ENCODE measurements at places on chromosomes 2 and 18.

DNA sequence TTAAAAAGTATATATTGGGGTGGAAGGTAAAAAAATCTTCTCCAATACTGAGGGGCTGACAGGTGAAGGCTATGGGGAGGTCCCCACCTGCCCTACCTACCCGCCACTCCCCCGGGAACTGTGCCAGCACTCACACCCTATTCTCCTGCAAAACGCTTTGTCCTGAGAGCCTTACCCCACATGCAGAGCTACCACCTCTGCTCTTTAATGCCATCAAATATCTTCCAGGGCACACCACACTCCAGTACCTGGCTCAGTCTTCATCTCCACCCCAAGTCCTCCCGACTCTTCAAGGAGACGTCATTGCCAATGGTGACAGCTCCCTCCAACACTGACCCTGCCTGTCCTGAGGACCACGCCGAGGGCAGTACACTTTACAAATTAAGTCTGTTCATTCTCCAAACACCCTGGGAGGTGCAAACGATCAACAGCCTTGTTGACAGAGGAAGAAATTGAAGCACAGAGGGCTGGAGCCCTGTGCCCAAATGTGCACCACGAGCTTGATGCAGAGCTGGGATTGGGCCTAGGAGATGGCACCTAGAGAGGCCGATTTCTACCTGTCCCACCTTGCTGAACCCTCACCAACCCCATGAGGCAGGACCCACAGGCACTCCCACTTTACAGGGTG lies 6.0 kb upstream of the GPR55 start:
- DNase-seq: no peak

- no peak for DNase-seq
Measured at GRCh38 chr2:146037334-146037870, 1517.5 kb upstream of the ZEB2 start.

GRCh38 chr2:59540864-59541263 lies 1012.6 kb downstream of the BCL11A start:
- DNase-seq: no peak

GRCh38 chr2:134445985-134446382 lies 192.1 kb downstream of the MGAT5 start:
- DNase-seq: no peak

- no peak for DNase-seq
Measured at GRCh38 chr2:127410871-127411652, 7.2 kb upstream of the PROC start.

DNA sequence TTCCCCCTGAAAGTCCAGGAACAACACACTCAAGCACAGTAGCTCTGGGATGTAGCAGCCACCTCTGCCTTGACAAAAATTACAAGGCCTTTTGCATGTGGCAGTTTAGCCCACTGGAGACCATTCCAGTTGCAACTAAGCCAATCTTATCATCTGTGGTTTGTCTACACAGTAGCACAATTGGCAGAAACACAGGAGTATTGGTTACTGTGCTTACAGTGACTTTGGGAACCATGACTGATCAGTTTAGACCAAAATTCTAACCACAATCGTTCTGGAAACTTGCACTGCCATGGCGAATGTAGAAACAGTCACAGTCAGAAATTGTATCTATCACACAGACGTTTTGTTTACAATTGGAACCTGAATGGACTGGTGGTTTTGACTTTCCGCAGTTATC lies 403.7 kb upstream of the MEIS1 start:
- no peak for DNase-seq

DNA sequence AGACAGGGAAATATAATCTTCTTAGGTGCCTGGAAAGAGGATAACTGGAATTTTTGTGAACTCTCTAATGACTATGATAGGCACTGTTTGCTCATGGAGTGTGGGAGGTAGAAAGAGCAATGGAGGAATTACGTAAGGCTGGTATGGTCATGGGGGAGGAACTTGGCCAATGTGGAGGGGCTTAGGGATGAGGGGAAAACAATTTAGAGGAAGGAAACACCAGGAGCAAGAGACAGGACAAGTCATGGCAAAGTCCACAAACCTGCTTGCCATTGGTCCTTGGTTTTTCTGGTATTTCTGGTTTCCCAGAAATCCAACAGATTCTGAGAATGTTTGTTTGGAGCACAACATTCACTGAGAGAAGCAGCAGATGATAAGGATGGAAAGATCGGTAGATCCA lies 274.2 kb downstream of the DYSF start:
- DNase-seq: no peak

DNA sequence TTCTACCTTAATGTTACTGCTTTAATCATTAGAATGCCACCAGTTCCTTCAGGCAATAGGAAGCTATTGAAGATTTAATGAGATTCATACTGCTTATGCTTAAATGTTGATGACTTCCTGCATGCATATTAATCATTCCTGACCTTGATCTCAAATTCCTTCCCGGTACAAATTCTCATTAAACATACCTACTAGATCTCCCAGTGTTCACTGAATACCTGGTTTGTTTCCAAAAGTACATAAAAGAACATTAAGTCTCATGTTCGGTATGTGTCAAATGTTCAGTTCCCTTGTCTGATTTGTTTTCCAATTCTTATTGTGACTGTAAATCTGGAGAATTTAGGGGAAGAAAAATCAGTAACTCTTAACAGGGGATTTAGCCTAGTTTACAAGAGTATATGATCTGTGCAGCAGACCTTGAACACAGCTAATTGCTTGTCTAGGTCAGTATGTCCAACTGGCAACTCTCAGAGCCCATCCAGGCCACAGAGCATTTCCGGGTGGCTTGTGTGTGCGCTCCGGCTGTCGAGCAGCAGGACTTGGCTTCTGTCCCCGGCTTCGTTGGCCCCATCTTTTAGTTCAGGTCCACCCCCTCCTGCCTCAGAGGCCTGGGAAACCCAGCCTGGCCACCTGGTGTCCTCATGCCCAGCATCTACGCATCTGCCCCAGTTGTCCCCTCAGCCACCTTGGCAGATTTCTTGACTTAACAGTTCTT lies 13.1 kb downstream of the METAP1D start:
- DNase-seq: no peak

DNA sequence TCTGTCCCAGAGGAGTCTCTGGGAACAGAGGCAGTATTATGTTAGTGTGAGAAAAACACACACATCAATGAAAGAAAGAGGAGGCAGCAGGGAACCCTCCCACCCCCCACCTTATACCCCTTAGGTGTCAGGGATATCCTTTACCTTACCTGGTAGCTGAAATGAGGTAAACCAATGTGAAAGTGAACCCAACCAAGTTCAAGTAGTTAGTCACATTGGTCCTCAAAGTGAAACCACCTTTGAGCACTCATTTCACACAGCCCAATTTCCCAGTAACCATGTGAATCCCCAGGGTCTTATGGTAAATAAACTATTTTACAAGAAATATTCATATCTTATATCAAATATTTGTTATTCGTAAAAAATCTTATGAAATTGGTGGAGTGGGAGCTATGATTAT lies 377.8 kb downstream of the LRATD1 start:
- DNase-seq: no peak

DNA sequence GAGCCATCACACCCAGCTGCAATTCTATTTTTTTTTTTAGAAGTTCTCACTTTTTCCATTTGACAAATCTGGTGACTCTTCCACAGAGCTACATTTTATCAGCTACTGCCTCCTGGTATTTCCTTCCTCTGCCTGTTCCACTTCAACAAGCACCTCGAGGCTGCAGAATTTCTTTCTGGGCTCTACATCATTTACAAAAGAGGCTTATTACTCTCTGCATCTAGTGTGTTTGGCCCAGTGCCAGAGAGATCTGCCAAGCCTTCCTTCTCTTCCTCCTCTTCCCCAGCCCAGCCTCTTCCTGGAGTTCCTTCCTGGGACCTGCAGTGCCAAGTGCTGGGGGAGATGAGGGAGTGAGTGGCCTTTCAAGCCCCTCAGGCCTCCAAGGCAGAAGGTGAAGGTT lies 119.6 kb upstream of the ITGA6 start:
- no peak for DNase-seq

GRCh38 chr18:5995626-5996025 lies 100.3 kb upstream of the TMEM200C start:
- DNase-seq: no peak

DNA sequence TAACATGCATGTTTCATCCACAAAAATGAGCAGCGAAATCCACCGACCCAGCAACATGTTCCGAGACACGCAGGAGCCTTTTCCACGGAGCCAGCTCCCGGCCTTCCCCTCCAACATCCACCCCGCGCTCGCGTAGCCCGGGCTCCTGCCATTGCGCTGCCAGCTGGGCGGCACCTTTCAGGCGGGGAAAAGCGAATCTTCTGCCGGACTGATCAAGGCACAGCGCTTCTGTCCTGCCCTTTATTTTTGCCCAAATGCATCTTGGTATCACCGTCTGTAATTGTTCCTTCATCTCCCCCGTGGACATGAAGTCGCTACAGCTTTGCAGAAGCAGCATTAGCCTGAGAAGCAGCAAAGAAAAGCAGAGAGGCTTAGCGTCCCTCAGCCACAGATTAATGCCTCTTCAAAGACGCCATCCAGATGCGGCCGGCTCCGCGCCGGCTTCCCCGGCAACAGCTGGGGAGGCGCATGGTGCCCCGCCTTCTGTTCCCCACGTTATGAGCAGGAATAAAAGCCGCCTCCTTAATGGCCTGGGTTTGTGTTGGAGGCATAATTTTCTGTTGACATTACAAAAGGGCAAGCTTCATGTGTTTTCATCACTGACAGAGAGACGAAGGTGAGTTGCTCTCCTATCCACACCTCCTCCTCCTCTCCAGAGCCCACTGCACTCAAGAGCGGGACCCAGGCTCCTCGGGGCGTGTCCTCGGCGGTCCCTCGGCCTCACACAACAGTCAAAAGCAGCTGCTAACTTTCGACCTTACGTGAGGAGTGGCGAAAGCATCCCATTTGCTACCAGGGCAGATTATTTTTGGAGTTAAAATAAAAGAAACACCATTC lies 122.1 kb upstream of the SALL3 start:
- DNase-seq: no peak

- DNase-seq: no peak
Measured at GRCh38 chr2:110747522-110748488, 15.4 kb downstream of the ACOXL start.

DNA sequence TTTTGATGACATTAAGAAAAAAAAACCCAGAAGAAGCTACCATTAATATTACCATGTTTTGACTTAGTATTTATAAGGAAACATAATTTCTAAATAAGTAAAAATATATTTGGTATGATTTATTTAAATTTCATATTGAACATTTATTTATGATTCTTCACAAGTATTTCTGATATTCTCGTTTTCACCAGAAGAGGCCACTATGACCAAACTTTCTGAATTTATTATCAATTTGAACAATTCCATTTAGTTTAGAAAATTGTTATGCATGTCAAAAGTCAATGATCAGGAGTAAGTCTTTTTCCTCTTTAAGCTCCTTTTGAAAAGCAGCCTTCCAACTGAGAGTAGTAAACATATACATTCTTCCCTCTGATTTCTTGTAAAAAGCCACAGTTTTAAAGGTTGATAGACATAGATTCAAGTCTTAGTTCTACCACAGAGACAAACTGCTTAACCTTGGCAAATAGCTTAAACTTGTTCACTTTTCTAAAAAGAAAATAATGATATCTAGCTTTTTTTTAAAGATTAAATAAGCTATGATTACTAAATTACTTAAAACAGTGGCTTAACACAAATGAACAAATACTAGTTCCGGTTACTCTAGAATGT lies 329.9 kb downstream of the TRIB2 start:
- no peak for DNase-seq

DNA sequence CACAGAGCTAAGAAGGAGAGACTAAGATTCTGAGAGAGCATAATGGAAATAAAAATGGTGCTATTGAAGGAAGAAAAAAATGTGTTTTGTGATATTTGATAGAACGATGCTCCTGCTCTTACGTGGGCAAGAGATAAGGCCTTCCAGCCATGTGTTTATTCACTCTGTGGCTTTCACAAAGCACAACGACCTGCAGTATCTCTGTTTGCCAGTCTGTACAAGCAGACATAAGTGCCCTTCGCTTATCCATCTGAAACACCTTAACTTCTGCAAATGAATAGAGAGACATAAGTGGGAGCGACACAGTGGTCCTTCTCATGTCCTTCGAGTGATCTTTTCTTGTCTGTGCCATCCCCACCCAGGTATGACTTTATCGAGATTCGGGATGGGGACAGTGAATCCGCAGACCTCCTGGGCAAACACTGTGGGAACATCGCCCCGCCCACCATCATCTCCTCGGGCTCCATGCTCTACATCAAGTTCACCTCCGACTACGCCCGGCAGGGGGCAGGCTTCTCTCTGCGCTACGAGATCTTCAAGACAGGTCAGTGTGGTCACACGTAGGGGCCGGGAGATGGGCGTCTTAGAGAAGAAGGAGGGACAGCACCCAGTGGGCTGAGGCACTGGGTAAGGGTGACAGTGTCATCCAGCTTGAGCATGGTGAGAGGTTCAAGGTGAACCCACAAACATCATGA lies 33.7 kb downstream of the NRP2 start:
- no peak for DNase-seq

DNA sequence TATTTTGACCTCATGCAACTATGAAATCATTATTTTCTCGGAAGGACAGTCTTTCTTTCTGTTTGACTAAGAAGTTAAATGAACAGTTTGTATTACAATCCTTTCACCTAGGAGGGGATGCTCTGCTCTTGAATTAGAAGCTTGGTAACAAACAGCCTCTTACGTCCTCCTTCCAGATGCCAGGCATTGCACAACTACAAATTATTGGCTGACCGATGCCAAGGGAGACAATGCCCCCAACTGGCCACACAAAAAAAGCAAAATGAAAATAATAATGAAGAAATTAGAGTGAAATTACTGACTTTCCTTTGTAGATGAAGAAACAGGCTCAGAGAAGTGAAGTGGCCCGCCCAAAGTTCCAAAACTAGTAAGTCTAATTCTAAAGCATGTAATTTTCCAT lies 177.9 kb downstream of the CYRIA start:
- DNase-seq: no peak

DNA sequence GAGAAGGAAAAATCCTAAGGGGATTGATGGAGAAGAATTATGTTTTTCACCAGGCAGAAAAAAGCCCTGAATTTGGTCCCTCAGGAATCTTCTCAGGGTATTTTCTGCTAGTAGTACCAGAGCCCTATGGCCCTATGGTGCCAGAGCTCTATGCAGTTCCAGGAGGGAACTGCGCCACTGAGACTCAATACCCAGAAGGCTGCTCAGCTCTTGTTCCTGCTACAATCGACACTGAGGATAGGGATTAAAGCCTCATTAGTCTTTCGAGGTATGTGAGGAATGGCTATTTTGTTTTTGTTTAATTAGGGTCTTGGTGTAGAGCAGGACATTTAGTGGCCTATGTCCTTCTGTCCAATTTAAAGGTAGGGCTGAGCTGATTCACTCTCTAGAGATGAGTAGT lies 21.7 kb upstream of the PPP3R1 start:
- no peak for DNase-seq
